ENCODE measurements at places on chromosomes 2 and 18. TPM values are rescaled to one million over a fixed set of nuclear protein-coding genes. Genes with fewer than 3 reads are reported as not detected.

- peak overlapping the region; percentile 4 for H3K4me3 ChIP-seq
- peaks cover 58% of the 10 kb centered on the region for H3K4me1 ChIP-seq
- no peak for DNase-seq
- no peaks in the 10 kb centered on the region for H3K36me3 ChIP-seq
- peak overlapping the region; percentile 53 for H3K27ac ChIP-seq
Observed at GRCh38 chr18:63148449-63149301, 170.9 kb downstream of the BCL2 start.

- H3K27ac ChIP-seq, result peak overlapping the region; percentile 9
- H3K36me3 ChIP-seq, result no peaks in the 10 kb centered on the region
- H3K27me3 ChIP-seq, result no peaks in the 10 kb centered on the region
- peaks cover 47% of the 10 kb centered on the region for H3K4me1 ChIP-seq
- DNase-seq, result no peak
Observed at GRCh38 chr2:15734674-15735483, 143.2 kb downstream of the DDX1 start.

DNA sequence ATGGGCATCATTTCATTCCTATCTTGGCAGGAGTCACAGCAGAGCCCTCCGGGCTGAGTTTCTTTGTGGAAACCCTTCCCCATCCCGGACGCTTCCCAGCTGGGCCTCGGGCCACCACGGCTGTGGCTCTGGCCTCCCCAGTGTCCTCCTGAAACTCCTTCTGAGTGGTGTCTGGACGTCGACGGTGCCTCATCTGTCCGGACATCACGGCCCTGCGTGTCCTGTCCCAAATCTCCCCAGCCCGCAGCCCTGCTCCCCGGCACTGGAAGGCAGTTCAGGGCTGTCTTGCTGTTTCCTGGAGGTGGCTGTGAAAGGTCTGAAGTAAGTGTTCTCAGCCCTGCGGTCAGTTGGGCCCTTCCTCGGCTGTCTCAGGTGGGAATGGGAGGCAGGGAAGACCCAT, 99.8 kb upstream of the TMEM18 start:
- no peak overlapping the region for H3K4me3 ChIP-seq
- no peaks in the 10 kb centered on the region for H3K4me1 ChIP-seq
- H3K27ac ChIP-seq, result no peak overlapping the region
- no peaks in the 10 kb centered on the region for H3K27me3 ChIP-seq
- no peaks in the 10 kb centered on the region for H3K36me3 ChIP-seq
- no peak for DNase-seq

DNA sequence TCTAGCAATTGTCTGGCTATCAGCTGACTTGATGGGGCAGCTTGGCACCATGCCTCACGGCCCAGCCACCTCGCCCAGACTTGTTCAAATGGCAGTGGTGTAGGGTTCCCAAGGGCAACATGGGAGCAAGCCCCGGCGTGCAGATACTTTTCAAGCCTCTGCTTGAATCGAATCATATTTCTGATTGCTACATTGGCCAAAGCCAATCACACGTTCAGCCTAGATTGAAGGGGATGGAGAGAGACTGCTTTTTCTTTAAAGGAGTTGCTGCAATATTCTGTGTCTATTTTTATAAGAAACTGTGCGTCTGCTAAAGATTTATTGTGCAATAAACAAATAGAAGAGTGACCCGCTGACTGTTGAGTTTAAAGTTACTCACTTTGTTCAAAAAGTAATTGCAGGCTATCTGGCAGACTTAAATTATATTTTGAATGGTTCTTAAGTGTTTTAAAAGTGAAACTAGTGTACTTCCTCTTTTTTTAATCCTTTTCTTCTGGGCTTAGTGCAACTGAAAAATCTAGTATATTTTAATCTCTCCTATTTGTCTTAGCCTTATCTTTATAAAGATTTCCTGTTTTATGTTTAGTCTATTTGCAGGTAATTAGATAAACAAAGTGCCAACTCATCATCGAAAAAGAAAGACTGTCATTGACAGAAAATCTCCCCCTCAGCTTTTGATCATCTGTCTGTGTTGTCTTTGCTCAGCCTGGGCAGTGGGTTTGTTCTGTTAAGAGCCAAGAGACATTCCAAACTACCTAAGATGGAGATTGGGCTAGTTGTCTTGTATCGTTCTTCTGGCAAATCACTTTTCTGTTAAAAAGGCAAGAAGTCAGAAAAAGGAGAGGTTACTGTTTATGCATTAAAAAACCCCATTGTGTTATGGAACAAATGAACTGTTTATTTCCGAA, 156.1 kb downstream of the TPGS2 start:
- no peak for DNase-seq
- no peaks in the 10 kb centered on the region for H3K36me3 ChIP-seq
- peak overlapping the region; percentile 56 for H3K4me3 ChIP-seq
- H3K27ac ChIP-seq, result peak overlapping the region; percentile 65

- no peaks in the 10 kb centered on the region for H3K27me3 ChIP-seq
- no peaks in the 10 kb centered on the region for H3K36me3 ChIP-seq
- no peak for DNase-seq
- H3K4me3 ChIP-seq, result no peak overlapping the region
- peaks cover 19% of the 10 kb centered on the region for H3K4me1 ChIP-seq
Observed at GRCh38 chr2:66236067-66236685, 198.7 kb upstream of the MEIS1 start.

- peak overlapping the region; percentile 26 for H3K27ac ChIP-seq
- no peak for DNase-seq
- no peak overlapping the region for H3K4me3 ChIP-seq
- peaks cover 6% of the 10 kb centered on the region for H3K4me1 ChIP-seq
- H3K36me3 ChIP-seq, result peaks cover 4% of the 10 kb centered on the region
Observed at GRCh38 chr2:86243272-86243671, 44.0 kb downstream of the MRPL35 start.

- H3K4me3 ChIP-seq, result no peak overlapping the region
- DNase-seq, result no peak
- no peaks in the 10 kb centered on the region for H3K27me3 ChIP-seq
- no peaks in the 10 kb centered on the region for H3K4me1 ChIP-seq
Observed at GRCh38 chr2:127128445-127128904, 21.5 kb upstream of the BIN1 start.

DNA sequence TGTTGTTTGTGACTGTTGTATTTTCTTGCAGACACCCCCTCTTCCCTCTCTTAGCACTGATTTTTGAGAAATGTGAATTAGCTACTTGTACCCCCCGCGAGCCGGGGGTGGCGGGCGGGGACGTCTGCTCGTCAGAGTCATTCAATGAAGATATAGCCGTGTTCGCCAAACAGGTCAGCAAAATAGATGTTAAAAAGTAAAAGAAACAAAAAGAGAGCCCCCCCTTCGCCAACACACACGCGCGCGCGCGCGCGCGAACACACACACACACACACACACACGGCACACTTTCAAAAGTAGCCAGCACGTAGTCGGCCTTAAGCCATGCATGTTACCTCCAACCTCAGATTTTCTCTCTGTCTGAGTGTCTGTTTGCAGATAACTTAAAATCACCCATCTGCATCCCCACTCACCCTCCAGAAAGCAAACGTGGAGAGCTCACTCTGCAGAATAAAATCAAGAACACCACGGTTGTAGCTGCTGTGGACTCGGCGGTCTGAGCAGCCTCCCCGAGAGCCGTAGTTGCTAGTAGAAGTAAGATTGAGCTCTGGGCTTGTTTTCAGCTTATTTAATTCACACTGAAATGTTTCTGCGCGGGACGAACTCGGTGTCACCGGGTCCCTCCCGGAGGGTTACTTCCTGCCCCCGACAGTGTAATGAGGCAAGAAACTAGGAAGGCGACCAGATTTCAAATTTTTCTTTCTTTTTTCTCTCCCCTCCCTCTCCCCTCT, 5.1 kb downstream of the MEIS1 start:
- no peaks in the 10 kb centered on the region for H3K27me3 ChIP-seq
- peak overlapping the region; percentile 75 for H3K4me3 ChIP-seq
- peak overlapping the region; percentile 100 for H3K27ac ChIP-seq
- no peaks in the 10 kb centered on the region for H3K36me3 ChIP-seq
- DNase-seq, result no peak

DNA sequence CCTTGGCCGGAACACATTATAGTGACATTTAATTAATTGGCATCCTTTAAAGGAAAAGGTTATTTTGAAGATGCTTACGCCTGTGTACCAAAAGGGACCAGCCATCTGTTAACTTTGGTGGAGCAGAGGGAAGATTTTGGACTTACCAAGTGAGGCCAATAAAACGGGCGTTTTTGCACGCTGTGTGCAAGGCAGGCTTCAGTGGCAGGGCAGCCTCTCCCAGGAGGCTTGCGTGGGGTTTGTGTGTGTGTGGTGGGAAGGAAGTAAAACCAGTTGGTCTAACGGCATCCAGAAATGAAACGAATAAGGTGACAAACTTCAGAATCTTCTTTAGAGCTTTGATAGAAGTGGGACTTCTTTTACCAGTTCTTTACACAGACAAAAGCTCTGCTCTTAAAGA, 191.7 kb downstream of the PRKCE start:
- H3K4me3 ChIP-seq, result no peak overlapping the region
- H3K4me1 ChIP-seq, result peaks cover 18% of the 10 kb centered on the region
- no peaks in the 10 kb centered on the region for H3K27me3 ChIP-seq
- H3K36me3 ChIP-seq, result no peaks in the 10 kb centered on the region
- H3K27ac ChIP-seq, result no peak overlapping the region

DNA sequence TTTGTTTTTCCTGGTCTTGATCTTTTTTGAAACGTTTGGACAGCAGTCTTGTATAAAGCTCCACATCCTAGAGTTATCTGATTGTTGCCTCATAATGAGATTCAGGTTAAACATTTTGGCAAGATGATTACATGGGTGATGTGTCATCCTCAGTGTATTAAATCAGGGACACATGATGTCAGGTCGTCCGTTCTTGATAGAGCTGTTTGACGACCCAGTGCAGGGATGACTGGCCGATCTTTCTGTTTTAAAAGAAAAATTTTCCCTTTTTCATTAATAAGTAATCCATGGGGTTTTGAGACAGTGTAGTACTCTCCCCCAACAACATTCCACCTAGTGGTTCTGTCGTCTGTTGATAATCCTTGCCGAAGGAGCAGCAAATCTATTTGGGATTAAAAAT, 44.5 kb upstream of the SERPINB2 start:
- no peaks in the 10 kb centered on the region for H3K36me3 ChIP-seq
- no peak overlapping the region for H3K4me3 ChIP-seq
- H3K4me1 ChIP-seq, result no peaks in the 10 kb centered on the region
- no peak for DNase-seq
- no peaks in the 10 kb centered on the region for H3K27me3 ChIP-seq
- H3K27ac ChIP-seq, result no peak overlapping the region

DNA sequence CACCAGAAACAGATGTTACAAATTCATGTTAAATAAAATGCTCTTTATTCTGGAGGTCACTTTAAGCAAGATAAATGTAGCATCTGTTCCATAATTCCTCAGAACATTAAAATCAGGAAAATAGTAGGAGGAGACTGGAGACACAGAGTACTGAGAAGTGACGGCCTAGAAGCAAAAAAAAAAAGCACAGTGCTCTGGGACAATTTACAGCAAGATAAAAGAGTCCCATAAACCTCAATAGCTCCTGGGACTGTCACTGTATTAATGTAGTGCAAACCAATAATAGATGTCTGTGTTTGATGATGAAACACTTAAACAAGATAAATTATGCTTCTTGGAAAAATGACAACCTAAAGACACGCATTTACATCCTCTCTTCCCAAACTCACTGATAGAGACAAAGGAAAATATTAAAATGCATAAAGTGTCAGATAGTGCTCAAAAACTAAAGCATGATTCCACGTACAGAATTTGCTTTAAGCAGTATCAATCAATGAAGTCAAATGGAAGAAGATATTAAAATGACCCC, 338.8 kb upstream of the REG3G start:
- no peaks in the 10 kb centered on the region for H3K36me3 ChIP-seq
- no peak overlapping the region for H3K4me3 ChIP-seq
- no peaks in the 10 kb centered on the region for H3K4me1 ChIP-seq
- no peaks in the 10 kb centered on the region for H3K27me3 ChIP-seq
- no peak overlapping the region for H3K27ac ChIP-seq

- H3K4me3 ChIP-seq, result no peak overlapping the region
- peaks cover 7% of the 10 kb centered on the region for H3K4me1 ChIP-seq
- no peak for DNase-seq
- H3K36me3 ChIP-seq, result no peaks in the 10 kb centered on the region
Observed at GRCh38 chr2:120722568-120723421, 12.9 kb upstream of the GLI2 start.

DNA sequence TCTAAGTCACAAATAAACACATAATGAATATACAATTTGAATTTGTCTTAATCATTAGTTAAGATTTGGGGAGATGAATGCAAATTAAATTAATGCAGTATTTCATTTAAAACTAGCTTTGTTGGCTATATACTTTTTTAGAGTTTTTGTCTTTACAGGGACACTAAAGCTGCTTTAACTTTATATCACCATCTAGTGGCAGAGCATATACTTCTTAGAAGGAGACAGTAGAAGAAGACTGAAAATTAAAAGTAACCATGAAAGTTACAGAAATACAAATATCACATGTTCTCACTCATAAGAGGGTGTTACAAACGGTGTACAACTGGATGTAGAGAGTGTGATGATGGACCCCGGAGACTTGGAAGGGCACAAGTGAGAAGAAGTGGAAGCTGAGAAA, 268.3 kb upstream of the NETO1 start:
- no peak overlapping the region for H3K27ac ChIP-seq
- H3K4me1 ChIP-seq, result no peaks in the 10 kb centered on the region
- DNase-seq, result no peak
- H3K27me3 ChIP-seq, result no peaks in the 10 kb centered on the region
- no peak overlapping the region for H3K4me3 ChIP-seq

- H3K27me3 ChIP-seq, result no peaks in the 10 kb centered on the region
- H3K4me3 ChIP-seq, result peak overlapping the region; percentile 5
- H3K4me1 ChIP-seq, result peaks cover 22% of the 10 kb centered on the region
- no peak for DNase-seq
- H3K36me3 ChIP-seq, result no peaks in the 10 kb centered on the region
Observed at GRCh38 chr2:52934323-52934898, 833.2 kb upstream of the CHAC2 start.

The GAREM1 gene
- 15.4 TPM for total RNA-seq

The LCT gene
- not detected for total RNA-seq

The SERPINB12 gene
- not detected for total RNA-seq

The MERTK gene
- 47.1 TPM for total RNA-seq

The POTEJ gene
- not detected for total RNA-seq

The TGFA gene
- total RNA-seq, result 1.1 TPM

The HAAO gene
- 25.3 TPM for total RNA-seq

The PLCL1 gene
- total RNA-seq, result 26.2 TPM

The DLGAP1 gene
- total RNA-seq, result 7.3 TPM
